ENCODE measurements at places on chromosomes 5 and 9.

DNA sequence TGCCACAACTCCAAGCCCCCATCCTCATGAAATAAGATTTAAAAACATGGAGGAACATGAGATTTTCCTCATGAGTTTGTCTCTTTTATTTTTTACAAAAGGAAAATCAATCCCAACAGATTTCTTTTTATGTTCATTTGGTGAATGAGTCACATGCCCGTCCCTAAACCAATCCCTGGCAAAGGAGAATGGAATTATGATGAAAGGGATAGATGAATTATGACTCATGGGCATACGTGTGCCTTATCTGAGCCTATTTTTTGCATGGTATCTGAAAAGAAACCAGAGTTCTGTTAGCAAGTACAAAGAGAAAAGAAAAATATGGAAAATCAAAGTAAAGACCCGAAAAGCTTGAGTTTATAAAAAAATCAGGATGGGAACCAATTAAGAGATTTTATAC, 267.5 kb upstream of the TMEM161B start:
- H3K4me1 ChIP-seq: no peaks in the 10 kb centered on the region
- no peaks in the 10 kb centered on the region for H3K36me3 ChIP-seq
- H3K27me3 ChIP-seq: no peaks in the 10 kb centered on the region

GRCh38 chr5:144203750-144204596, 33.3 kb downstream of the KCTD16 start:
- no peak overlapping the region for H3K4me3 ChIP-seq
- H3K27ac ChIP-seq: no peak overlapping the region
- peaks cover 21% of the 10 kb centered on the region for H3K27me3 ChIP-seq
- H3K4me1 ChIP-seq: no peaks in the 10 kb centered on the region
- H3K36me3 ChIP-seq: no peaks in the 10 kb centered on the region
- DNase-seq: peak; percentile 76

DNA sequence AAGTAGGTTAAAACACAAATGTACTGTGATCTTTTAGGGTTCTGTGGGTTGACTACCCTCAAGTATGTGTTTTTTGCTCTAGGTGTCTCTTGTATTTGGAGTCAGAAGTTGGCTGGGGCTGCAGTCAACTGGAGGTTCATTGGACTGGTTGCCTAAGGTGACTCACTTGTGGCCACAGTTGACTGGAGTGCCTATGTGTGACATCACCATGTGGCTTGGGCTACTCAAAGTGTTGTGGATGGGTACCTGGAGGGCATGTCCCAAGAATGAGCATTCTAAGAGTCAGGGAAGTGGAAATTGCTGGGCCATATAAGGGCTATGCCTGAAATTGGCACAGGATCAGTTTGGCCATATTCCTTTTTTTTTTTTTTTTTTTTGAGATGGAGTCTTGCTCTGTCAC, 27.4 kb downstream of the SNX30 start:
- no peak overlapping the region for H3K4me3 ChIP-seq
- H3K36me3 ChIP-seq: no peaks in the 10 kb centered on the region

GRCh38 chr5:159448-160172, 31.7 kb upstream of the LRRC14B start:
- H3K4me1 ChIP-seq: no peaks in the 10 kb centered on the region
- DNase-seq: no peak
- H3K36me3 ChIP-seq: no peaks in the 10 kb centered on the region
- no peak overlapping the region for H3K4me3 ChIP-seq

DNA sequence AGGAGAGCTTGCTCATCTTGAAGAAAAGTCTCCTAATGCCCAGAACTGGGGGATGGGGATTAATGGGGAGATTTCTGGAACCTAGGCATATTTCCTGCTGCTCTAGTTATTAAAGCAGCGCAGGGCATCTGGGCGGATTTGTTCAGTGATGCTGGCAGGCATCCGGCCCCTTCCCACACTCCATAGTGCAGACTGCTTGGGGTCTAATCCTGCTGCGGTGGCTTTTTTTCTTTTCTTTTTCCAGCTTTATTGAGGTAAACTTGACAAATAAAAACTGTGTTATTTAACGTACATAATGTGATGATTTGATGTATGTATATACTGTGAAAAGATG, 30.7 kb downstream of the PPARGC1B start:
- no peak overlapping the region for H3K27ac ChIP-seq
- no peaks in the 10 kb centered on the region for H3K4me1 ChIP-seq
- H3K27me3 ChIP-seq: no peaks in the 10 kb centered on the region
- DNase-seq: no peak
- no peak overlapping the region for H3K4me3 ChIP-seq

- no peak for DNase-seq
- no peaks in the 10 kb centered on the region for H3K36me3 ChIP-seq
- H3K27ac ChIP-seq: no peak overlapping the region
- H3K4me1 ChIP-seq: no peaks in the 10 kb centered on the region
Observed at GRCh38 chr9:120348951-120349429, 231.0 kb downstream of the CDK5RAP2 start.

GRCh38 chr9:98099346-98099745, 19.7 kb downstream of the TRIM14 start:
- peaks cover 52% of the 10 kb centered on the region for H3K4me1 ChIP-seq
- no peaks in the 10 kb centered on the region for H3K27me3 ChIP-seq
- peak overlapping the region; percentile 30 for H3K27ac ChIP-seq

Measured in natural killer cell (primary cell).